ENCODE measurements at places on chromosomes 6 and 20.

- DNase-seq, result no peak
Measured at GRCh38 chr20:14801591-14802325, 464.3 kb upstream of the FLRT3 start.

DNA sequence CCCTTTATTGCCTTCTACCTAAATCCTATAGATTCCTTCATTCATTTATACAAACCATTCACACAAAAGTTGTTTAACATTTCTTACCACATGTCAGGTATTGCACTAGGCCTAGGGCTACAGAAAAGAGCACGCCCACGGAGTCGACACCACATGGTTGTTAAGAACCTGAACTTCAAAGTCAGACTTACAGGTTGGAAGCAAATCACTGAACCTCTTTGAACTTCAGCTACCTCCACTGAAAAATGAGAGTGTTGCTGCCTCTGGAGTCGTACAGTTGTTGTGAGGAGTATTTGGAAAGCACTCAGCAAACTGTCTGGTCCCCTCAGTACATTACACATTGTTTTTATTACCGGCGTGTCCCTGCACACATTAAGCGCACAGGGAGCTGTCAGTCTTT, 3.3 kb upstream of the SLPI start:
- DNase-seq, result no peak

DNA sequence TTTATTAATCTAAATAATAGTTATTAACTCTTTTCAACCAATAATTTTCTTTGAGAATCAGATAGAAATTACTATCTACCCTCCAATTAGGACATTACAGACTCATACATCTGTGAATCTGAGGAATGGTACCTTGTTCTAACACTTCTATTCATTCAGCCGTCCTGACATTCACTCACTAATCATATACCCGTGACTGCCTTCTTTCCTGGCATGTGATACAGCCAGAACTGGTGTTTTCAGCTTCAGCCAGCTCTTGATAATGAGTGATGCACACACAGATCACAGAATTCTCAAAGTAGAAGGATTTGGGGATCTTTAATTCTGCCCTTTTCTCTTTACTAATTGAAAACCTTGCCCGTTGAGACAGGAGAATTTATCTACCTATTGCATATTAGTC, 499.9 kb downstream of the UTRN start:
- DNase-seq, result peak; percentile 29

GRCh38 chr6:82511546-82511945, 147.9 kb downstream of the TPBG start:
- no peak for DNase-seq

DNA sequence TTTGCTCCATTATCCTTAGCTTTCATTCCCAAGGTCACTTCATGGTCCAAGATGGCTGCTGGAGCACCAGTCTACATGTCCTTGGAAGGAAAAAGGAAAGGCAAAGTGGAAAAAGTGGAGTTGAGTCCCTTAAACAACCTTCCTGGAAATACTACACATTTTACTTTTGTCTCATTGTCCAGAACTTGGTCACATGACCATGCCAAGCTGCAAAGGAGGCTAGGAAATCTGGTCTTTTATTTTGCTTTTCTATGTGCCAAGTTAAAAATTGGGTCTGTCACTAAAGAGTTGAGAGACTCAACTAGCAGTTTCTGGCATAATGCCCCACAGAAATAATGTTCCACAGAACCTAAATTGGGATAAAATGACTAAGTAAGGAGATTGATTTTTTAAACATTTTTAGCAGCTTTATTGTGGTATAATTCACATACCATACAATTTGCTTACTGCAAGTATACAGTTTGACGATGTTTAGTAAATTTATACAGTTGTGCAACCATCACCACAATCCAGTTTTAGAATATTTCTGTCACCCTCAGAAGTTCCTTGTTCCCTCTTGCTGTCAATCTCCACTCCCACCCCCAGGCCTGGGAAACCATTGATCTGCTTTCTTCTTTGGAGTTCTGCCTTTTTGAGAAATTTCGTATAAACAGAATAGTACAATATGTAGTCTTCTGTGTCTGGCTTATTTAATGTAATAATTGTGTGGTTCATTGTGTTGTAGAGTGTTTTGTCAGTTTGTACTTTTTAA, 5.6 kb upstream of the CHD6 start:
- DNase-seq, result no peak

DNA sequence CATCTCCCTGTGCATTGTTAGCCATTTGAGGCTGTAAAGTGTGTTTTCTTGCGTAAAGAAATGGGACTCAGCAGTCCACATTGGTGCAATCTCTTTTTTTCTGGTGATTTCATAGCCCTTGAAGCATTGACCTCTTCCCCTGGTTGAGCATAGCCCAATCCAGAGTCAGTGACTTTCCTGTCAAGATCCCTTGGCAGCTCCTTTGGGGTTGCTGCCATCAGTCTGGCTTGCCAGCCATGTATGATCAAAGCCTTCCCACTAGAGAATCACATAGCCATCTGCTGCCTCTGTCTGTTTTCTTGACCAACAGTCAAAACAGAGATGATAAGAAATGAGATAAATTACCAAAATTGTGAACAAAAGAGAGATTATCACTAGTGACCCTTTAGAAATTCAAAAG, 19.6 kb downstream of the HLA-A start:
- DNase-seq, result no peak

- no peak for DNase-seq
Measured at GRCh38 chr20:23623666-23624323, 14.0 kb downstream of the CST3 start.

DNA sequence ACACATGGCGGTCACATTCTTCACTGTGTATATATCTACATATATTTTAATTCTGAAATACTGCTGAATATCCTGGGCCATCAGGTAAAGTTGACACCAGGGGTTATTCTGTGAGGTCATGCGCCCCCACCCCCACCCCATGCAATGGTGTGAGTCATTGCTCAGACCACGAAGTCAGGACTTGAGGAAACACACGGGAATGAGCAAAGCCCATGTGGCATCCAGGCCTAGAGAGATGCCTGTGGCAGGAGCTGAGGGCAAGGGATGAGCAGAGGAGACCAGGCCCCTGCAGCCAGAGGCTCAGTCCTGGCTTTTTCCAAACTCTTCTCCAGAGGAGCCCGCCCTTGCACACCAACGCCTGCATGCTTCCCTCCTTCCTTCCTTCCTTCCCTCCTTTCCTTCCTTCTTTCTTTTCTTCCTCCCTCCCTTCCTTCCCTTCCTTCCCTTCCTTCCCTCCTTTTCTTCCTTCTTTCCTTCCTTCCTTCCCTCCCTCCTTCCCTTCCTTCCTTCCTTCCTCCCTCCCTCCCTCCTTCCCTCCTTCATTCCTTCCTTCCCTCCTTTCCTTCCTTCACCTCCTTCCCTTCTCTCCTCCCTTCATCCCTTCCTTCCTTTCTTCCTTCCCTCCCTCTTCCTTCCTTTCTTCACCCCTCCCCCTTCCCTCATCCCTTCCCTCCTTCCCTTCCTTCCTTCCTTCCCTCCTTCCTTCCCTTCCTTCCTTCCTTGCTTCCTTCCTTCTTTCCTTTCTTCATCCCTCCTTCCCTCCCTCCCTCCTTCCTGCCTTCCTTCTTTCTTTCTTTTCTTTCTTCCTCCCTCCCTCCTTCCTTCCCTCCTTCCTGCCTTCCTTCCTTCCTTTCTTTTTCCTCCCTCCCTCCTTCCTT, 72.0 kb upstream of the INSM1 start:
- DNase-seq, result no peak

- no peak for DNase-seq
Measured at GRCh38 chr6:126002755-126003679, 16.7 kb downstream of the TRMT11 start.

DNA sequence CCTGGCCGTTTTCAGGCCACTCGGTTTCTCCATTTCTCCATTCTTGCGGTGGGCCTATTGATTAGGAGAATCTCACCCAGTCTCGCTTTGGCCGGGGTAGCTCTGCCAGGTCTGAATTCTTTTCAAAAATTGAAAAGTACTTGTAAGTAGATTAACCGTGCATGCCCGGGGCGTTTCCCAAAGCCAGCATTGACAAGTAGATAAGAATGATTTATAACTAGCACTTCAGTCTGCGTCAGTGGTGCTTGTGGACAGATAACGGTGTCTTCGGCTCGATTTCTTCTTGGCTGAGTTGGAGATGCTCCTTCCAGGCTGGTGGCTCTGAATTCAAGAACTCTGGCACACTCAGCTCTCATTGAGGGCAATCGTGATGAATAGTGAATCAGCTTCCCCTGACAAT, 29.0 kb downstream of the SLC24A3 start:
- DNase-seq, result no peak

- DNase-seq, result no peak
Measured at GRCh38 chr6:81166770-81167169, 585.7 kb downstream of the TENT5A start.

- DNase-seq, result peak; percentile 70
Measured at GRCh38 chr6:35522660-35523658, 10.3 kb upstream of the TULP1 start.

GRCh38 chr6:109229536-109229935, 134.2 kb downstream of the CEP57L1 start:
- DNase-seq, result no peak

- no peak for DNase-seq
Measured at GRCh38 chr6:157798851-157799250, 24.2 kb upstream of the SNX9 start.

GRCh38 chr20:14295238-14295637, 42.2 kb downstream of the FLRT3 start:
- DNase-seq, result no peak

- DNase-seq, result no peak
Measured at GRCh38 chr6:593907-594212, 63.0 kb downstream of the HUS1B start.

- DNase-seq, result no peak
Measured at GRCh38 chr6:67640484-67640883, 994.6 kb upstream of the ADGRB3 start.

DNA sequence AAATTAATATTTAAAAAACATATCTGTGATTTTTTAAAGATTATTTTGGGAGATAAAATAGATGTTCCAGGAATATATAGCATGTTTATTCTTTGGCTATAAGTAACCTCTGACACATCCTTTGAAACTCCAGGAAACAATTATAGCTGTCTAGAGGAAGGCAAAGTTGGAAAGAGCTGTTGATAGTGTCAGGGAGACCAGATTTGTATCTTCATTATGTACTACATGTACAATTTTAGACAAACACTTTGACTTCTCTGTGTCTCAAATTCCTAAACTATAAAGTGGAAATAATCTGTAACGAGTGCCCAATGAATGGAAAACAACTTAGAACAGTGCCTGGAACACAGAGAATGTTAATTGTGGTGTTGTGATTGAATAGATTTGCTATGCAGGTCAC, 25.6 kb upstream of the ADGRG6 start:
- no peak for DNase-seq

DNA sequence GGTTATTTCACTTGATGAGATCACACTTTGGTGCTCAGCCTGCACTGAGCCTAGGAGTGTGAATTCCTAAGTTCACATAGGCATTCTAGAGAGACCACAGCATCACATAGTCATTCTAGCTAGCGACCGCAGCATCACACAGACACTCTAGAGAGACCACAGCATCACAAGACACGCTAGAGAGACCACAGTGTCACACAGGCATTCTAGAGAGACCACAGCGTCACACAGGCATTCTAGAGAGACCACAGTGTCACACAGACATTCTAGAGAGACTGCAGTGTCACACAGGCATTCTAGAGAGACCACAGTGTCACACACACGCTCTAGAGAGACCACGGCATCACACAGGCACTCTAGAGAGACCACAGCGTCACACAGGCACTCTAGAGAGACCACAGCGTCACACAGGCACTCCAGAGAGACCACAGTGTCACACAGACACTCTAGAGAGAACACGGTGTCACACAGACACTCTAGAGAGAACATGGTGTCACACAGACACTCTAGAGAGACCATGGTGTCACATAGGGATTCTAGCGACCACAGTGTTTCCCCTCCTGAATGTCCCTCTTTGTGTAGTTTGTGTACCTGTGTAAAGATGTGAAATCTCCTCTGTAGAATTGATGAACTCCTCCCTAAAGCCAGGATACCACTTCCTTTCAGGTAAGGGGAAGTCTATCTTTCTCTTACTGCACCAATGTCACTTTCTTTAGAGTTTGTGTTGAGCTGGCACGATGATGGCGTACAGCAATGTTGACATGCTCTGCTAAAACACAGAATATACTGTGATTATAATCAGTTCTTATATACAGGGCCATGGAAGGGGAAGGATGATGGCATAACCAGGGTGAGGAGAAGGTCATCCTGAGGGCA, 169.4 kb downstream of the ZDHHC14 start:
- no peak for DNase-seq

GRCh38 chr6:17460862-17461261, 67.5 kb downstream of the CAP2 start:
- no peak for DNase-seq

DNA sequence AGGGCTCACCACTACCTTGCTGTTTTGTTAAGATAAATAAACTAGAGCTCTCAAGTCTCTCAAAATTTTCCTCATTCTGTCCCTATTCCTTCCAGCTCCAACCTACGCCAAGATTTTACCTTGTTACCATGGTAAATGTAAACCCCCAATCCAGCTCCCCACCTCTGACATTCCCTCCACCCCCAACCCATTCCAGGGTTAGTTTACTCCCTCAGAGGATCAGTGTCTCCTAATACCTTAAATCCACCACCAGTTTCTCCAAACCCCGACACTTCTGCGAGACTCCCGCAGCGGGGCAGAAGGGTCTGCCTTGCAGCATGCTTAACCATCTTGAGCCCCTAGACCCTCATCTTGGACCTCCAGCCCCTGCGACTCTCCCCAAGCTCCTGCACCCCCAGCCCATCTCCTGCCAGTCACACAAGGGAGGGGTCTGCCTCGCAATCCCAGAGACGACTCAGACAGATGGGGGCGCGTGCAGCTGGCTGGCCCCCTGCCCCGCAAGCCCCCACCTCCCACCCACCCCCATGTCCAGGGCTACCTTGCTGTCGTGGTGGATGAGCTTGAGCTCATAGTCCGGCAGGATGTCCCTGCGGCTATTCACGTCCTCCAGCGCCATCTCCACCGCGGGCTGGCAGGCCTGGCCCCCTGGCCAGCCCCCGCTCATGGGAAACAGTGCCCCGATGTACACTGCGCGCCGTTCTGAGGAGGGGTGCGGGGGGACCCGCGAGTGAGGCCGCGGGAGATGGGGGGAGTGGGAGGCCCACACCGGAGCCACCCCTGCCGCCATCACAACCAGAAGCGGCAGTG, 5.8 kb downstream of the GABBR1 start:
- DNase-seq, result no peak

GRCh38 chr6:24385536-24386269, 17.0 kb upstream of the MRS2 start:
- DNase-seq, result no peak

GRCh38 chr20:33859157-33859695, 48.1 kb downstream of the CHMP4B start:
- DNase-seq, result peak; percentile 47

DNA sequence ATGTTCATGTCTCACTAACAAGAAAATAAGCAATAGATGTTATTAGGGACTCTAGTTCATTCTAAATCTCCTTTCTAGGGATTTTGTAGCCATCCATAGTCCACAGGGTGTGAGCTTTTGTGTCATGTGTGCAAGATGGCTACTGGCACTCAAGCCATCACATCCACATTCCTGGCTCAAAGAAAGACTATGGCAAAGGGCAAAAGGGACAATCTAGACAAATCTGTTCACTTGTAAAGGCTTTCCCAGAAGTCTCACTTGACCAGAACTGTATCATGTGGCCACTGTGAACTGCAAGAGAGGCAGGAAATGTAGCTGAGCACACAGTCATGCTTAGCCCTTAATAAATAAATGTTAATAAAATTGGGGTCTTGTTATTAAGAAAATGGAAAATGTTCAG, 212.6 kb upstream of the EXOC2 start:
- DNase-seq, result no peak

GRCh38 chr6:159201336-159201735, 32.1 kb downstream of the FNDC1 start:
- no peak for DNase-seq

- no peak for DNase-seq
Measured at GRCh38 chr6:134098276-134098675, 45.9 kb upstream of the SLC2A12 start.

Measured in COLO829 (cell line).